ENCODE measurements at places on chromosomes 13 and 19.
A peak's percentile ranks its signal among the peaks of the same experiment; 100 is the strongest.

GRCh38 chr19:54517483-54517882 is 14.9 kb downstream of the LAIR2 start:
- DNase-seq = peak; percentile 47

- no peak for DNase-seq
Measured at GRCh38 chr13:30004204-30004603, 153.8 kb upstream of the UBL3 start.

- no peak for DNase-seq
Measured at GRCh38 chr19:11020982-11021759, 60.3 kb downstream of the SMARCA4 start.

DNA sequence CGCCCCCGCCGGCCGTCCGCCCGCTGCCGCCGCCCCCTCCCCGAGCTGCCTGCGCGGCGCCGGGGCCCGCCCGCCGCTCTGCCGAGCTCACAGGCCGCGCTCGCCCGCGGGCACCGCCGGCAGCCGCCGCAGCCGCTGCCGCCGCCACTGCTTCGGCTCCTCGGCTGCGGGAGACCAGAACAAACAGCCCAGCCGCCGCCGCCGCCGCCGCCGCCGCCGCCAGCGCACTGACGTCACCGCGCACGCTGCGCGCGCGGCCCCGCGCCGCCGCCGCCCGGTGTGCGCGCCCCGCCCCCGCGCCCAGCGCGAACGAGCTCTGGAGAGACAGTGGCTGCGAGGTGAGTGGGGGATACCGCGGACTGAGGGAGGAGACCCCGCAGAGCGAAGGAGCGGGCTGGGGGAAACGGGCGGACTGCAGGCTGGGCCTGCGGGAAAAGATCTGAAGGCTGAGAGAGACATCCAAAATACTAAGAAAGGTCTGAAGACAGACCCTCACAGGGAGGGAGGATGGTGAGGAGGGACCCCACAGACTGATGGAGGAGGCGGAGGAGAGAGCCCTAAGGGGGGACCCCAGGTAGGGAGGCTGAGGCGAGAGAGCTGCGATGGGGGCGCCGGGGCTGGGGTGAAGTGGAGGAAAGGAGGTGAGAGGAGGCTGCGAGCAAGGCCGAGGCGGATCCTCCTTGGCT is at the start of gene BRD4:
TSS of gene BRD4 (minus strand) at position 229 of the 686 bp plus-strand sequence. CDS start 59,440 bp downstream, outside the sequence.
- peak; percentile 70 for DNase-seq

- no peak for DNase-seq
Measured at GRCh38 chr13:95030821-95031343, 270.4 kb downstream of the ABCC4 start.

- no peak for DNase-seq
Measured at GRCh38 chr19:1284979-1285736, 515 bp upstream of the EFNA2 start.

DNA sequence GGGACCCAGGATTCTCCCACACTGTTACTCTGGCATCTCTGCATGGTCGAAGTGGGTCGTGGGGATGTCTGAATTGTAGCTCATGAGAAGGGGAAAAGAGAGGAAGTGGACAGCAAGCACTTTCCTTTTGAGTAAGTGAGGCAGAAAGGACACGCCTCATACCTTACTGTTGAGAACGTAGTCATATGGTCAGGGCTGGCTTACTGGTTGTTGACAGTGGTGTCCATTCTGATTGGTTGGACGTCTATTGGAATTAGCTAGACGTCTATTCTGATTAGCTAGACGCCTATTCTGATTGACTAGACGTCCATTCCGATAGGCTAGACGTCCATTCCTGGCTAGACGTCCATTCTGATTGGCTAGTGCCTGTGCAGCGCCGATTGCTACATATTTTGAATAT is 12.4 kb downstream of the GRIN2D start:
- no peak for DNase-seq

DNA sequence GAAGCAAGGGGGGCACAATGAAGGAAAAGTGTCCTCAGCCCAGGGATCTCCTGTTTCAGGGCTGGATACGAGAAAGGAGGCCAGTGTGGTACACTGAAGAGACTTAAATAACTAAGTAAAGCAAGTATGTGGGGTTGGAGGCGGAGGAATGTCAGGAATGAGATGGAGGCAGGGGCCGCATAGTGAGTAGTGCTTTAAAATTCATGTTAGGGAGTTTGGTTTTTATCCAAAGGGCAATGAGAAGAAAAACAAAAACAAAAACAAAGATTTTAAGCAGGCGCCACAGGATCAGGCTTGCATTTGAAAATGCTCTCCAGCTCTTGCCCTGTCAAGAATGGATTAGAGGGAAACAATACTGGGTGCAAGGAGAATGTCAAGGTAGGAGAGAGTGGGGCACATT is 273.4 kb downstream of the DCLK1 start:
- no peak for DNase-seq

DNA sequence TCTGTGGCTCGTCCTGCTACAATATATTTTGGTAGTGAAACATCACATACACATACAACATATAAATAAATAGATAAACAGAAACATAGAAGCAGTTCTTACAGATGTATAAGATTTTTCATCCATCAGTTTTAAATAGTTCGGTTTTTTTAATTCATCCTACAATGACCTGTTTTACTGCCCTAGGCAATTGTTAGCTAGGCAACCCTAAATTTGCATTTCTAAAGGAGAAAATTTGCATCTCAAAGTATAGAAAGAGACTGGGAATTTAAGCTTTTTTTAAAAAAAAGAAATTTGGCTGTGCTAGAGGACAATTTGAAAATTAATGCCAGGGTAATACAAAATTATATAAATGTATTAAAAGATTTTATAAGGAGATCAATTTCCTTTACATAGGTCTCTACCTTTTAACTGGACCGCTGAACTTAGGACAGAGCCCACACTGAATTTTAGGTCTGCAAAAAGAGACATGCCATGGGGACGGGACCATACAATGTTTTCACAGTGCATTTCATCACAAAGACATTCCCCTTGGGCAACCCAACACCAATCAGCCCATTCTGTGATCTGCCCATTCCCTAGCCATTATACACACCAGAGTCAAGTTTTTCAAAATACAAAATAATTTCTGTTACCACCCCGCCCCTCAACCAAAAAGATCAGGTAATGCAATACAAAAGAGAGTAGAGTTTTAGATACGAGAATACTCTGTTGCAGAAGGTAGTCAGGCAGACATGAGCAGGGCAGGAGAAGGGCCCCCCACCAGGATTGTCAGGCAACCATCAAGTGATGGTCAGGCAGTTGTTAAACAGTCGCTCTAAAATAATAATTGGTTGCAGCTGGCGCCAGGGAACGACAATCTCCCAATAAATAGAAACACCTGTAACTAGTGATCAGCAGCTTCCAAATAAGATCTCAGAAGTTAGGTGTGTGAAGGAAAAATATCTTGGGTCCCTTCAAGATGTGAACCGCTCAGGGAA is 299.7 kb upstream of the SGCG start:
- DNase-seq = no peak

GRCh38 chr13:19055611-19056010 is 126.0 kb downstream of the TUBA3C start:
- no peak for DNase-seq

DNA sequence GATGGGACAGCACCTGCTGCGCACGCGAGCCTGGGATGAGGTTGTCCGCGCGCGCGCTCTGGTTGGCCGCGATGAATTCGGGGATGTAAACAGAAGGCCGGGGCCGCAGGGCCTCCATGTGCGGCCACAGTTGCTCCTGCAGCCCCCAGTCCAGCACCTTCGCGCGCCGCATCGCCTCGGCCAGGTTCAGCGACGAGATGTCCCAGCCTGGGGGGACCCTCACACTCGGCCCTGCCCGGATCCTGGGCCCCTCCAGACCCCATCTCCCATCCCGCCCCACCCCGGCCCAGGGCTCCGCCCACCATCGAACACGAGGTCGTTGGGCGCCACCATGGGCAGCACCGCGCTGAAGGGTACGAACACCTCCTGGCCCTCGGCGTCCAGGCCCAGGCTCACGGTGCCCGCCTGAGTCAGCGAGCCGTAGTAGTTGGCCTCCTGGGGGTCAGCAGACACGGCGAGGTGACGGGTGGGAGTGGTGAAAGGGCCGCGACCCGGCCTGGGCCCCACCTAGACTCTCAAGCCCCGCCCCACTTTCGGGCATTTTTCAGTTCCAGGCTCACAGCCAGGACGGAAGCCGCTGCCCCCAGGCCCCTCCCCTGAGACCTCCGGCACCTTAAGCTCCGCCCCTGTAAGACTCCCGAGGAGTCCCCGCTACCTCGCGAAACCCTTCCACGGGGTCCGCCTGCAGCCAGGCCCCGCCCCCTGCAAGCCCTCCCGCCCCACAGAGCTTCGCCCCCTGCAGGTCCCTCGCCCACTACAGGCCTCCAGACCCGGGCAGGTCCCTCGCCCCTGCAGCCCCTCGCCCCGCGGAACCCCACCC is 1.1 kb downstream of the ISYNA1 start:
- peak; percentile 70 for DNase-seq

DNA sequence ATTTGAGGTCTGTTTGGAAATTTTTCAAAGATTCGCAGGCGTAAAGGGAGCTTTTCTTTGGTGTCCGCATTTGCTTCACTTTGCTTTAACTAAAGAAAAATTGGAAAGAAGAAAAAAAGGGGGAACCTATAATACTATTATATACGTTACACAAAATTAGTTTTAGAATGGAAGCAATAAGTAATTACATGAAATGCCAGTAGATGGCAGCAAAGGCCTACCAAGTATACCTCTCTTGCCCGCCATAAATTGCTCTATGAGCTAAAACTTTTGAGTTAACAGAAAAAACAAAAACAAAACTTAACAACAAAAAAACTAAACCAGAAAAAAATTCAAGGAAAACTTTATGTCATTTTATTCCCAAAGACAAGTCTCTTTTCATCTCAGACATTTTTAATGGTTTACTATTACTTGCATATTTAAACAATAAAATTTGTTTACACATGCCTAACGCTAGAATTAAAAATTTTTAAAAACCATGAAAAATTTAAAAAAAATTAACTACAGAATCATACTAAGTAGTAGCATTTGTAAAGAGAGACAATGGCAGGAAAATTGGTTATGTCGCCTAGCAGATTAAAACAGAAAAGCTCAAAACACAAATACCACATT is 271.4 kb downstream of the NALCN start:
- DNase-seq = no peak

Data from stimulated activated CD4-positive, alpha-beta T cell treated with anti-CD3 and anti-CD28 coated beads, Interleukin-1b, Interleukin-23, amount 100 ng/mL, for 48 hours (primary cell).